ENCODE measurements at places on chromosomes 5 and 9.
A peak's percentile ranks its signal among the peaks of the same experiment; 100 is the strongest.

- no peak for DNase-seq
Measured at GRCh38 chr5:160649304-160649703, 202.7 kb downstream of the ATP10B start.

DNA sequence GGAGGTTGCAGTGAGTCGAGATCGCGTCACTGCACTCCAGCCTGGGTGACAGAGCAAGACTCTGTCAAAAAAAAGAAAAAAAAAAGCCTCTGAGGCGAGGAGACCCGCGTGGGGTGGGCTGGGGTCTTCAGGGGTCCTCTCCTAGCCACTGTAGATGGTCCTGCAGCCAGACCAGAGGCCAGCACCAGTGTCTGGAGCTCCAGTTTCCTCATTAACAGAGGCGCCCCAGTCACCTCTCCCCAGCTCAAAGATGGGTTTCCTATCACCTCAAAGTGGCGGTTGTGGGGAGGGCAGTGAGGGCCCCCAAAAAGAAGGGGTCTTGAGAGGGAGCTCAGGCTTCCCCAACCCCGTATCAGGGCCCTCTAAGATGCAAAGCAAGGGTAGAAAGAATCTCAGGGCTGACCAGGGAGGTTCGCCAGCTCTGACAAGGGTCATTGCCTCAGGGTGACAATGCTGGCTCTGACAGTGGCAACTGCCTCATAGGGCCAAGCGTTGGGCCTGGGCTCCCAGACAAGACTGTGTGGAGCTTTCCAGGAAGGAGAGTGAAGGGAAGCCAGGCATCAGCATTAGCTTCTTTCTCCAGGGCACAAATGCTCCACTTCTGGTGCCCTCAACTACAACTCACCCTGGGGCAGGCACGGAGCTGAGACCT lies 15.0 kb downstream of the STK10 start:
- DNase-seq, result no peak

GRCh38 chr5:154309805-154310204 lies 119.3 kb downstream of the GALNT10 start:
- no peak for DNase-seq

GRCh38 chr5:7882926-7883325 lies 14.0 kb downstream of the MTRR start:
- DNase-seq, result no peak

- no peak for DNase-seq
Measured at GRCh38 chr5:57383093-57383861, 99.3 kb downstream of the ACTBL2 start.

DNA sequence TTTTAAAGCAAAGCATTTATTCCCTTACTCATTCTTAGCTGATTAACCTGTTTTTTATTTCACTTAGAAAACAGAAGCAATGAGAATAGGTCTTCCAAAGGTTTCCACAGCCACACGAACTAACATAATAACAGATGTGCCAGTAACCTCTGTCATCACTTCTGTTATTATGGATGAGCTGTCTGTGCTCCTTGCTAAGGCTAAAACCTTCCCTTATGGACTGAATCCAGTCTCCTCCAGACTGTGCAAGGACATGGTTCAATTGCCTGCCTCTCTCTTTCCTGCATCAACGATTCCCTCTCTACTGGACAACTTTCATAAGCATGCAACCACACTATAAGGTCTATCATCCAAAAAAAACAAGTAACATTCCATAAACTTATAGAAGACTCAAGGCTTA lies 1446.2 kb downstream of the MAT2B start:
- DNase-seq, result no peak

DNA sequence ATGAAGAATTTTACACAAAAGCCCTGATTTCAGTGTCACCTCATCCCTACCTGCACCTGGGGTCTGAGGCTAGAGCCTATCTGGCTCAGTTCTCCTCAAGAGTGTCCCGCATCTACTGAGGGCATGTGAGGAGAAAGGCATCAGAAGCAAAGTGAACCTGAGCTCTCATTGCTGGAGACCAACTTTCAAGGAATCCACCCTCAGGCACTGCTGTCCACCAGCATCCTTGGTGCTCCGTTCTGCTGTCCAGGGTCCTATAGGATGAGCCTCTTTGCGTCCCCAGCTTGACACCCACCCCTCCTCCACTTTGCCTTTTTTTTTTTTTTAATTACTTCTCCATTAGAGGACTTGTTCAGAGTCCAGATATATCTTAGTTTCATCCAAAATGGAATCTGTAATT lies 49.5 kb downstream of the CAMSAP1 start:
- no peak for DNase-seq

GRCh38 chr5:151086905-151087360 lies 6.1 kb upstream of the TNIP1 start:
- peak; percentile 18 for DNase-seq

GRCh38 chr9:89935801-89936200 lies 331.0 kb downstream of the GADD45G start:
- DNase-seq, result no peak

DNA sequence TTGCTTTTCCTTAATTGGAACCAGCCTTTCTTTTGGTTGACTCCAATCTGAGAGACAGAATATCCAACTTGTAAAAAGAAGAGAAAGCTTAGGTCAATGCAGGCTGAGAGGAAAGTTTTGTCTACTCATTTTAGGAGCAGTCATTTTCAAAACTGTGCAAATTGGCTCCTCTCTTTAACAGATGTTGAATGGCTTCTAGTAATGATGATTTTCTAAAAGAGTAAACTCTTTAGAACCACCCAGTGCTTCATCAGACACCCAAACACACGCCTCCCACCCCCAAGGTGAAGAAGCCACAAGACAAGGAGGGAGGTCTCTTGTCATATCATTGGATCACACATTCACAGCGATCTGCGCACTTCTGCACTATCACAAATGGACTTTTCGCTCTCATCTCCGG lies 116.3 kb upstream of the KLF9 start:
- DNase-seq, result no peak

- no peak for DNase-seq
Measured at GRCh38 chr5:168332042-168332441, 40.6 kb downstream of the WWC1 start.

DNA sequence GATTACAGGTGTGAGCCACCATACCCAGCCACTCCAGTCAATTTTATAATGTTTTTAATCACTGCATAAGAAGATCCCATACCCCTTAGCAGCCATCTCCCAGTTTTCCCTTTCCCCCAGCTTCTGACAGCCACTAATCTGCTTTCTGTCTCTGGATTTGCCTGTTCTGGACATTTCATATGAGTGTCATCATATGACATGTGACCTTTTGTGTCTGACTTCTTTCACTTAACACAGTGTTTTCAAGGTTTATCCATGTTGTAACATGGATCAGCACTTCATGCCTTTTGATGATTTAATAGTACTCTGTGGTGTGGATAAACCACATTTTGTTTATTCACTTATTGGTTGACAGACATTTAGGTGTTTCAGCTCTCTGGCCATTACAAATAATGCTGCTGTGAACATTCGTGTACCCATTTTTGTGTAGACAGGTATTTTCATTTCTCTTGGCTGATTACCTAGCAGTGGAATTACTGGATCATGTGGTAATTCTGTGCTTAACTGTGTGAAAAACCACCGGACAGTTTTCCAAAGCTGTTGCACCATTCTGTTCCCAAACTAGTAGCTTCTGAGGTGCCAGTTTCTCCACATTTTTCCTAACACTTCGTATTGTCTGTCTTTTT lies 8.6 kb downstream of the SUSD3 start:
- DNase-seq, result no peak

DNA sequence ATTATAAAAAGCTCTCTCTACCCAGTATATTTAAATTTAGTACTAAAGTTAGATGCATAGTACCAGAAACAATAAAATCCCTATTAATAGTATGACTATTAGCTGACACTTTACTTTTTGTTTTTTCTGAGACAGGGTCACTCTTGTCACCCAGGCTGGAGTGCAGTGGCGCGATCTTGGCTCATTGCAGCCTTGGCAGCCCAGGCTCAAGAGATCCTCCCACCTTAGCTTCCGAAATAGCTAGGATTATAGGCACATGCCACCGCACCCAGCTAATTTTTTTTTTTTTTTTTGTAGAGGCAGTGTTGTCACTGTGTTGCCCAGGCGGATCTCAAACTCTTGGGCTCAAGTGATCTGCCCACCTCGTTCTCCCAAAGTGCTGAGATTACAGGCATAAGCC lies 8.0 kb downstream of the CCNG1 start:
- DNase-seq, result no peak

DNA sequence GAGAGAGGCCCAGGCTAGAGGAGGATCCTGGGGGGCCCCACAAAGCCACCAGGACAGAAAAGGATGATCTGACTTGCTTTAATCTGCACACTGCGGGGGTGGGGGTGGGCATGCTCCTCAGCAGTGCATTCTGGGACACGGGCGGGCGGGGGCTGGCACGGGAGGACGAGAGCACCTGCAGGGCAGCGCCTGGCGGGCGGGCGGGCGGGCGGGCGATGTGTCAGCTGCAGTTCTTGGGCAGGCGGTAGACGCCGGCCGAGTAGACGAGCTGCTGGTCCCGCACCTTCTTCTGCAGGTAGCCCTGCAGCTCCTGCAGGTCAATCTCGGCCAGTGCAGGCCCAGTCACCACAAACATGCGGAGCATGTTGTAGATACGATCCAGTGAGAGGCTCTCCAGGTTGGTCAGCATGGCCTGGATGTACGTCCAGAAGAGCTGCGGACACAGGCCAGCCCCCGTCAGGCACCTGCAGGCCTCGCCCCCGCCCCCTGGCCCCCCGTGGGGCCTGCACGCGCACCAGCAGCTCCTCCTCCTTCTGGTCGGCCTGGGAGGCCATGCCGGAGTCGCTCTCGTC lies 3.0 kb upstream of the TMEM210 start:
- no peak for DNase-seq

Data from stimulated activated CD8-positive, alpha-beta memory T cell treated with anti-CD3 and anti-CD28 coated beads, Interleukin-7, amount 100 ng/mL, for 1 hour (primary cell).